DMS 273 treated with DMSO at 0.1 percent for 48 hours (cell line): ENCODE measurements at places on chromosomes 5 and 9.
A peak's percentile ranks its signal among the peaks of the same experiment; 100 is the strongest.

GRCh38 chr5:176447978-176448608 lies at the start of gene FAF2:
Gene FAF2 (plus strand): TSS chr5:176448385. CDS start chr5:176448408, 23 bp downstream.
- peak; percentile 93 for DNase-seq

GRCh38 chr5:101969742-101970141 lies 326.3 kb downstream of the SLCO4C1 start:
- no peak for DNase-seq

GRCh38 chr9:133252301-133253020 lies 22.5 kb downstream of the ABO start:
- no peak for DNase-seq

DNA sequence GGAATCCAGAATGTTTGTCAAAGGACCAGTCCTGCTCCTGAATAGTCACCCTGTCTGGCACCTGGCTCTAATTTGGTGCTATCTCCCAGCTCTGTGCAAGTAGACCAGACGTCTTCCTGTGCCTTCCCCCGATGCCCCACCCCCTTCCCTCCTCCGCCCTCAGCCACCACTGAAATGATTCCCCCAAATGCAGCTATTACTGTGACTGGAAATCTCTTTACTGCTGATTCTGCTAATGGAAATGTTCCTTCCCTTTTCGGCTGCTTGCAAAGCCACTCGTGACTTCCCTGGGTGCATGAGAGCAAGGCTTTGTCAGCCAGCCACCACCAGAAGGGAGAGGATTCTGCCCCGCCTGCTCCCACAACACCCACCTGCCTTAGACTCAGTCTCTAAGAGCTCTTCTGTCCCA lies 11.4 kb downstream of the ASTN2 start:
- DNase-seq: no peak

DNA sequence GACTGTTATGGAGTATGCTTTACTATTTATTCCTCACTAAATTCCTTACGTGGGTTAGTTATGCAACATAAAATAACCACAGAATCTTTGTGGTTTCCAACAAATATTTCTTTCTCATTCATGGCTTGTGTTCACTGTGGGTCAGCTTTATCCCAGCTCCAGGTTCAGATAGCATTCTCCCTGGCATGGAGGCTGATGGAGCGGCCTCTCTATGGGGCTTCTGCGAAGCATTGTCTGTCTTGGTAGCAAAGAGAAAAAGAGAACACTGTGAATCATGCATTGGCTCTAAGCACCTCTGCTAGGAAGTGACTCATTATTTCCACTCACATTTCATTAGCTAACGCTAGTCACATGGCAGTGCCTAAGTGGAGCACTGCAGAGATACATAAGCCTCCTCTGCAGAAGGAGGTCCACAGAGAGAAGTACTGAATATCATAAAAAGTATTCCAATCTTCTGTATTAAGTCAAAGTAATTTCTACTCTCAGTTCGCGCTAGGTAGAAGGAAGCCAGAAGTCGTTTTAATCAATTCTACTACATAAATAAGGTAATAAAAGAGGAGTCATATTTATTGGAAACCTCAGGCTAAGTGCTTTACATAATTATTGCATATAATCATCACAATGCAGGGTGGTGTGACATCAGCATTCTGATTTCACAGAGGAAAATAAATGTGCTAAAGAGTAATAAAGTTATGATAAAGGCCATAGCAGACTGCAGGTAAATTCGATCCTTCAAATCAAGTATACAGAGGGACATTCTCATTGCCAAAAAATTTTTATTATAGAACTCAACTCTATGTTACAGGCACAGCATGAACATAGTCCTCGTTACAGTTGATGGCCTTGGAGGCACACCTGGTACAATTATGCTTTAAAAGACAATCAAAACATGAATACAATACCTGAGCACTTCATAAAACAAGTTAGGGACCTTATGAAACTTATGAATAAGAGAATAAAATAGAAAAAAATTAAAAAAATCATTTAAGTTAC lies 531.1 kb downstream of the CETN3 start:
- DNase-seq: no peak

DNA sequence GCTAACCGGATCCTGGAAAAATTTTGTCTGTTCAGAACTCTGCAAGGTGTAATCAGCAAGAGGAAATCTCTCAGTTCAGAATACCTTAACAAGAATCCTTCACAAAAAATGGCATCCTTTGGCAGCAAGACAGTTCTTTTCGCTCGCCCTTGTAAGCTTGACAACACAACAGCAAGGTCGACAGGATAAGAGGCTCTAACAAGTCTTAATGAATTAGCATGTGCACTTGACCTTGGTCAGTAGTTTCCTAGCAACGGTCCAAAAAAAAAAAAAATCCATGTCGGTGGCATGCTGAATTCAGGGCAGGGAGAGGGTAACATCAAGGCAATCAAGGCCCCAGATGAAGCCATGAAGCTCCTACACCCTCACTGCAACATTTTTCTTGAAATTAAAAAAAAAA lies 172.8 kb downstream of the APBA1 start:
- no peak for DNase-seq

GRCh38 chr9:87086221-87086818 lies 139.0 kb upstream of the GAS1 start:
- DNase-seq: no peak

DNA sequence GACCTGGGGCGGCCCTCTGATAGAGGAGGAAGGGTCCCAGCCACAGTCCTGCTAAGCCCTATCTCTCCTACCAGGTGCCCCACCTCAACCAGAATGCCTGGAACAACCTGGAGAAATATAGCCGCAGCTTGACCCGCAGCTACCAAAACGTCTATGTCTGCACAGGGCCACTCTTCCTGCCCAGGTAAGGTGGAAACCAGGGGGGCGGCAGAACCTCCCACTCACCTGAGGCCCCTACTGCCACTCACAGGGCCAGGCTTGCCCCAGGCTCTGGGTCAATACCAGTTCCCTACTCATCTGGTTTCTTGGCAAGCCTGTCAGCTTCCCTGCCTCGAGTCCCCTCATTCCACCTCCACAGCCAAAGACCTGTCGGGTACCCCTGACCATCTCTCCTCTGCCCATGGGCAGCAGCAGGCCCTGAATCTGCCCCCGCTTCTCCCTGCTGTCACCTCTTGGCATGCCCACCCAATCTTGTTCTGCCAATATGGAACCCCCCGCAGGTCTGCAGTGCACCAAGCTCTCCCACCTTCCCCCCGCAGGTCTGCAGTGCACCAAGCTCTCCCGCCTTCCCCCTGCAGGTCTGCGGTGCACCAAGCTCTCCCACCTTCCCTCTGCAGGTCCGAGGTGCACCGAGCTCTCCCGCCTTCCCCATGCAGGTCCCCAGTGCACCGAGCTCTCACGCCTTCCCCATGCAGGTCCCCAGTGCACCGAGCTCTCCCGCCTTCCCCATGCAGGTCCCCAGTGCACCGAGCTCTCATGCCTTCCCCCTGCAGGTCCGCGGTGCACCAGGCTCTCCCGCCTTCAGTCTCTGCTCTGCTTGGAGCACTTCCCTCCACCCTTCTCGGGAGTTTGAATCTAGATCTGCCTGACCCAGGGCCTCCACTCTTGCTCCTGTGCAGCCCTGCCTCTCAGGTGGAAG lies 2.6 kb downstream of the ENDOG start:
- DNase-seq: no peak

DNA sequence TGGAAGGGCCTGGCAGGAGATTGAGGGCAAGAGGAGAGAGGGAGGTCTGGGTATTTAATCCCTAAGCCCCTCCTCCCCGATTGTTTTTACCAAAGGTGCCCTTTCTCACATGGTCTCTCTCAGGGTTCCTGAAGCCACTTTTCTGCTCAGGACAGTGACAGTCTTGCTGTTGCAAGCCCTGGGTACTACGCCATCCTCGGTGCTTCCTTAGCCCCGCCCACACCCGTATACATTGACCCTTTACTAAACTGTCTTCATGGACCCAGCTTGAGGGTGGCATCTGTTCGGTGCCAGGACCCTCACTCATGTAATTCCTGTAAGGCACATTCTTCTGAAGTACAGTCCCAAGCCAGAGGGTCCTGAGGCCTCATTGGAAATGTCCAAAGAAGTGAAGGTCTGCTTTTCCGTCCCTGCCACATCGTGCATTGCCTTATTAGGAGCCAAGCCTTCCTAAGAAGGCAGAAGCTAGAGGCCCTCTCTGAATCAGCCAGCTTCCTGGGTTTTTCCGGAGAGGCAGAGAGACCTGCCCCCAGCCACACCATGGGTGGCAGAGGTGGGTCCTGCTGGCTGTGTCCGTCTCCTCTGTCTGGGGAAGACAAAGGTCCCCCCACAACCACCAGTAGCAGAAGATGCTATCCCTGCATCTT lies 1.9 kb upstream of the SH3PXD2B start:
- no peak for DNase-seq

GRCh38 chr5:139481122-139481533 lies 1.4 kb downstream of the STING1 start:
- DNase-seq: no peak

- no peak for DNase-seq
These were observed 22.4 kb upstream of the HACD4 start for GRCh38 chr9:21053851-21054250.

DNA sequence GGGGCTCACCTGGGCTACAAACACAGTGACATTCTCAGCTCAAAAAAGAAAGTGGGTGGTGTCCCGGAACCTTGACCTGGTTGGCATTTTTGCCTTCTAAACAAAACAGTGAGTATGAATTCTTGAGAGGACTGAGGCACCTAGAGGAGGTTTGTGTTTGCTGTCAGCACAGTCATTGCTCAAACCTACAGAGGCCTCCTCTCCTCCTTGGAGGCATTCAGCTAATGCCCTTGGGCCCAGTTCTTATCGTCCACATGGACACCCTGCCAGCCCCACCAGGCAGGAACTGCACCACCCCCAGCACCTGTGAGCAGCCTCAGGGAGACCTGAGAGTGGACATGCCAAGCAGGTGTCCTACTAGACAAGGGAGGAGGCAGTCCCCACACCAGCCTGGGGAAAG lies 156.7 kb downstream of the SYK start:
- DNase-seq: no peak
